Memory B cell (primary cell): ENCODE measurements at places on chromosomes 2 and 18.

DNA sequence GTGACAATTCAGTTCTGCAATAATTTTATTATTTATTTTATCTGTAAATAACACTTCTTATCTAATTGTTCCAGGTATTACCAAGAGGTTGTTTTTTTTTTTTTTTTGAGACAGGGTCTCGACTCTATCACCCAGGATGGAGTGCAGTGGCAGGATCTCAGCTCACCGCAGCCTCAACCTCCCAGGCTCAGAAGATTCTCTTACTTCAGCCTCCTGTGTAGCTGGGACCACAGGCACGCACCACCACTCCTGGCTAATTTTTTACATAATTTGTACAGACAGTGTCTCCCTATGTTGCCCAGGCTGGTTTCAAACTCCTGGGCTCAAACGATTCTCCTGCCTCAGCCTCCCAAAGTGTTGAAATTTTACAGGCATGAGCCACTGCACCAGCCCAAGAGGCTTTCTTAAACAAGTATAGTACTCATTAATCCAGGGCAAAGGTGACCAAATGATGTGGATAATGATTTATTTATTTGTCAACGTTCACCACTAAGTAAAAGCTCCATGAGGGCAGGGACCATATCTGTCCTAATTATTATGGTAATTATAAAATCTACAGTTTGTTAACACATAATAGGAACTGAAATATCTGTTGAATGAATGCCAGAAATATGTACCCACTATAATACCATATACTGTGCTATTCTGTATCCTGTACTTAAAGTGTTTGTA is 12.0 kb downstream of the STK17B start:
- peaks cover 24% of the 10 kb centered on the region for H3K4me1 ChIP-seq
- peak overlapping the region; percentile 91 for H3K27ac ChIP-seq
- peaks cover 24% of the 10 kb centered on the region for H3K36me3 ChIP-seq

DNA sequence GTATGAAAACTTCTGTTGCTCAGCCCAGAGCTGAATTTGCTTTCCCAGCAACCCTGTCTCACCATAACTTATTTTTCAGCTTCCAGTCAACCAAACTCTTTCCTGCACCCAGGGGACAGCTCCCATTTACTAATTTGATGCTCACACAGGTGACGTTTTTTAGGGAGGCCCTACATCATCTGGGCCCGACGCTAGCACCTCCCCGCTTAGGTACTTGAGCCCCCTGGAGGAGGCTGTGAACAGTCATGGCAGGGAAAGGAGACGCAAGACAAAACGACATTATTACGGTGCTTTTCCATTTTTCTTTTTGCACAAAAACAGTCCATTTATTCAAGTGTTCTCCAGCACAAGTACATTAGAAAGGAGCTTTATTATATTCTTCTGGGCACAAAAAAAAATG is 59.2 kb upstream of the POMC start:
- H3K27ac ChIP-seq, result no peak overlapping the region
- no peaks in the 10 kb centered on the region for H3K4me1 ChIP-seq
- no peak for DNase-seq
- H3K4me3 ChIP-seq, result no peak overlapping the region
- no peaks in the 10 kb centered on the region for H3K27me3 ChIP-seq

- no peaks in the 10 kb centered on the region for H3K4me1 ChIP-seq
- H3K27ac ChIP-seq, result peak overlapping the region; percentile 31
- no peaks in the 10 kb centered on the region for H3K27me3 ChIP-seq
- H3K4me3 ChIP-seq, result no peak overlapping the region
- no peaks in the 10 kb centered on the region for H3K36me3 ChIP-seq
Observed at GRCh38 chr18:79477711-79478483, 82.2 kb downstream of the NFATC1 start.

- H3K4me1 ChIP-seq, result no peaks in the 10 kb centered on the region
- no peak overlapping the region for H3K4me3 ChIP-seq
- no peak for DNase-seq
- H3K27ac ChIP-seq, result no peak overlapping the region
Observed at GRCh38 chr18:25434745-25435144, 82.8 kb upstream of the ZNF521 start.

GRCh38 chr18:66271962-66272361 is 331.9 kb downstream of the CDH19 start:
- H3K27me3 ChIP-seq, result no peaks in the 10 kb centered on the region
- no peaks in the 10 kb centered on the region for H3K36me3 ChIP-seq
- no peak overlapping the region for H3K4me3 ChIP-seq
- no peak for DNase-seq
- H3K27ac ChIP-seq, result no peak overlapping the region
- H3K4me1 ChIP-seq, result no peaks in the 10 kb centered on the region
